Endodermal cell (in vitro differentiated cells): ENCODE measurements at places on chromosomes 2 and 18. TPM values are rescaled to one million over a fixed set of nuclear protein-coding genes. Genes with fewer than 3 reads are reported as not detected.

GRCh38 chr2:79832511-79833234 is 319.8 kb downstream of the CTNNA2 start:
- DNase-seq = peak; percentile 54

Gene GRB14
- total RNA-seq = 12.5 and 16.5 TPM in 2 replicates

Gene ERLEC1
- 33.4 and 34.6 TPM in 2 replicates for total RNA-seq

DNA sequence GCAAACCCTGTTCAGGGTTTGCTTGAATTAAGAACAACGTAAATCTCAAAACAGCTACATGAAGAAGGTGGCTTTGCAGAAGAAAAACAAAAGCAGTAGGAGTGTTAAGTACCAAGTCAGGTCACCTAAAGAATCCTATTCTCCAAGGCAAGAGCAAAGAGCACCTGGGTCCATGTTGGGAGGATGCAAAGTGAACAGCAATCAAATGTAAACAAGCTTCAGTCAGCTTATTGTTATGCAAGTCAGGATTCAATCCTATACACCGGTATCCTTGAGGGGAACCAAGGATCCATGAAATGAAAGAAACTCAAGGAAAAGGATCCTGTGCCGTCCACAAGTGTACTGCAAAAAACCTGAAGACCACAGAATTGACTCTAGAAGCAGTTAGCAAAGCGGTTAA is 261.0 kb upstream of the DDX18 start:
- no peak for DNase-seq

Gene BCL2
- total RNA-seq = 1.4 to 2.3 TPM (median 1.5 TPM) in 3 replicates

GRCh38 chr2:239903803-239904202 is 121.3 kb downstream of the NDUFA10 start:
- peak; percentile 29 for DNase-seq

Gene HOXD8
- total RNA-seq = not detected in 2 replicates

GRCh38 chr18:24543795-24544498 is 83.5 kb downstream of the HRH4 start:
- DNase-seq = no peak

- peak; percentile 84 for DNase-seq
These were observed 153.5 kb downstream of the ARHGAP15 start for GRCh38 chr2:143282684-143283083.

GRCh38 chr2:58289029-58289428 is 47.9 kb upstream of the FANCL start:
- no peak for DNase-seq

Gene DCDC2C
- not detected in 2 replicates for total RNA-seq

Gene TCF7L1
- total RNA-seq = 69.4 to 90.6 TPM (median 71.9 TPM) in 3 replicates

DNA sequence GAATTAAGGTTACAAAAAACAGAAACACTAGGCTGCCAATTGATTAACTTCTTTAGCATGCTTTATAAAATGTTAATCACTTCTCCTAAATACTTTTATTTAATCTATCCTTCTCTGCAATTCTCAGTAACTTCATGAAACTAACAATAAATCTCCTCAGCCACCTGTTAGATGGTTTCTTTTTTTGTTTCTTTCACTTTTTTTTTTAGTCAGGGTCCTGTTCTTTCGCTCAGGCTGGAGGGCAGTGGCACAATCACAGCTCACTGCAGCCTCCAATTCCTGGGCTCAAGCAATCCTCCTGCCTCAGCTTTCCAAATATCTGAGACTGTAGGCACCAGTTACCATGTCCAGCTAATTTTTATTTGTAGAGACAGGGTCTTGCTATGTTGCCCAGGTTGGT is 213.4 kb upstream of the STK17B start:
- no peak for DNase-seq

- peak; percentile 29 for DNase-seq
These were observed 91.0 kb downstream of the DGKD start for GRCh38 chr2:233445152-233445830.

DNA sequence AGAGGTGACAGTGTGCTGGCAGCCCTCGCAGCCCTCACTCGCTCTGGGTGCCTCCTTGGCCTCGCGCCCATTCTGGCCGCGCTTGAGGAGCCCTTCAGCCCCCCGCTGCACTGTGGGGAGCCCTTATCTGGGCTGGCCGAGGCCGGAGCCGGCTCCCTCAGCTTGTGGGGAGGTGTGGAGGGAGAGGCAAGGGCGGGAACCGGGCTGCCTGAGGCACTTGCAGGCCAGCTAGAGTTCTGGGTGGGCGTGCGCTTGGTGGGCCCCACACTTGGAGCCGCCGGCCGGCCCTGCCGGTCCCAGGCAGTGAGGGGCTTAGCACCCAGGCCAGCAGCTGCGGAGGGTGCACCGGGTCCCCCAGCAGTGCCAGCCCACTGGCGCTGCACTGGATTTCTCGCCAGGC is 1480.9 kb upstream of the SLC39A10 start:
- no peak for DNase-seq

Gene ERBB4
- total RNA-seq = 133 and 158 TPM in 2 replicates

Gene UGT1A5
- total RNA-seq = not detected in 3 replicates

GRCh38 chr2:42256505-42256904 is 87.4 kb downstream of the EML4 start:
- DNase-seq = no peak

- DNase-seq = no peak
These were observed 55.6 kb downstream of the THADA start for GRCh38 chr2:43540021-43540779.

GRCh38 chr2:196159221-196159892 is 12.0 kb downstream of the STK17B start:
- DNase-seq = no peak

GRCh38 chr2:212745359-212745758 is 206.8 kb upstream of the ERBB4 start:
- no peak for DNase-seq

DNA sequence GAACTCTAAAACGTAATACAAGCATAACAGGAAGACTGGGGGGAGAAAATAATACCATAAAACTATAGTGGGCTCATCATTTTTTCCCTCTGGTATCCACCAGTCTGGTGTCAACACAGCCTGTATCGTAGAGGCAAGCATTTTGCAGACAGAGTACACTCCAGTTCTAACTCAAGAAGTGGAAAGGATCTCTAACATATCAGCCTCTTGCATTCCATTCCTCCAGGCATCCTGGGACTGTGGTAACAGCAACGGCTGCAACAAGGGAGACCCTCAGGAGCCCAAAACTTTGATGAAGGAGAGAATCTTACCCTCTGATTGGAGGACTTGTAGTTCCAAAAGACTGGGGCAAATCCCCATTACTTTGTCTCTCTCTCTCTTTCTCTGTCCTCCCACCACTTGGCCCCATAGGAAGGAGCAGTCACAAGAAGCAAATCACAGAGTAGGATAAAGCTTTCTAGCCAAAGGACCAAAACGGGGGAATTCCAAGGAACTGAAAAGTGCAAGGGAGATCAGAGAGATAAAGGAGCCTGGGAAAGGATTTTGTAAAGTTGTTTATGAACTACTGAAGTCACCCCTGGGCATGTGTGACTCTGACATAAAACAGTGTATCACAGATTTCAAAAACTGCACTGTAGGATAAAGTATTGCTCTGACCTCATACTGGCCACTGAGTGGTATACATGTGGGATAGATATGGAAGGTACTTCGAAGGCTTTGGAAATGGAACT is 11.9 kb downstream of the FRZB start:
- DNase-seq = no peak

GRCh38 chr2:190511104-190511503 is 23.4 kb downstream of the NEMP2 start:
- no peak for DNase-seq

DNA sequence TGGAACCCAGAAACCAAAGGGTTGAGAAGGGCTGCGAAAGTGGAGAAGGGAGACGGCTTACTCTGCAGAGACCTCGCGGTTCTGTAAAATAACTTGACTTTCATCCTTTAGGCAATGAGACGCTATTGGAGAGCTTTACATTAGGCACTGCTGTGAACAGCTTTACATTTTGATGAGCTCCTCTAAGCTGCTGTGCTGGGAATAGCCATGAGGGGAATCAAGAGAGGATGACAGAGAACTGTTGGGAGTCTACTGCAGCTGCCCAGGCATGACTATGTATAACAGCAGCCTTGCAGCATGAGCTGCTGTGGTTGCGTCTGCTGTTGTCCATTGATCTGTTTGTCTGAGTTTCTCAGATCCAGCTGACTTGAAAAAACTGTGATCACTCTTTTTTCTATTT is 310.8 kb upstream of the MAP2 start:
- DNase-seq = peak; percentile 61

DNA sequence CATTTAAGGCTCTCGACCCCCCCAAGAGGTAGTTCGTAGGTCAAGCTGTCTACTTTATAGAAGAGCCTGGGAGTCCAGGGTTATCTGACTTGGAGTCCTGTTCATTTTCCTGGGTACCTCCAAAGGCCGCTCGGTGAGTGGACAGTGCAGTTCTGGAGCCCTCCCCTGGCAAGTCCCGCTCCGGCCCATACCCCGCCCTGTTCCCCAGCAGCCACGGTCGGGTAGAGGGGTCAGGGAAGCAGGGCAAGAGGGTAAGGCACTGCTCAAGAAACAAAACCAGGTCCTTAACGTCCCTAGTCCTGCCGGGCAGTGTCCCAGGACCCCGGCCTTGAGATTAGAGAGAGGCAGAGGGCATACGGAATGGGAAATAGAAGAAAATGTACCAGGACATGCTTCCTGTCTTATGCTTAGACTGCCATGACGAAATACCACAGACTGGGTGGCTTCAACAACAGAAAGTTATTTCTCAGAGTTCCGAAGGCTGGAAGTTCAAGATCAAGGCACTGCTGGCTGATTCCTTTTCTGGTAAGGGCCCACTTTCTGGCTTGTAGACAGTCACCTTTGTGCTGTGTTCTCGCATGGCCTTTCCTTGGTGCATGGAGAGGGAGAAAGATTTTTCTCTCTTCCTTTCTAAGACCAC is 5.4 kb upstream of the HPCAL1 start:
- no peak for DNase-seq

DNA sequence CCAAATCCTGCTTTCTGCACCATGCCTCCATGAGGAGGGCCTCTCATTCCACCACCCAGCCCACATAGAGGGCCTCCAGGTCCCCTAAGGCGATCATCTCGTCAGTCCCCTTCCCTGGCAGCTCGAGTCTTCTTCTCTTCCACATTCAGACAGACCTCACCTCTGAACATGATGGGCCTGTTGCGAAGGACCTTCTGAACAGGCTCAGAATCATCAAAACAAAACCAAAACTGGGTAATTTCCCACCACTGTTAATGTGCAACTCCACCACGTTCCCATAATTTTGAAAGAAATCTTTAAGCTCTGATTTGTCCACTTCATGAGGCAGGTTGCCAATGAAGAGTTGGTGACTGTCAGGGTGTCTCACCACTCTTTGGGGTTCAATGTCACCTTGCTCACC is 20.4 kb downstream of the ZRANB3 start:
- DNase-seq = no peak

DNA sequence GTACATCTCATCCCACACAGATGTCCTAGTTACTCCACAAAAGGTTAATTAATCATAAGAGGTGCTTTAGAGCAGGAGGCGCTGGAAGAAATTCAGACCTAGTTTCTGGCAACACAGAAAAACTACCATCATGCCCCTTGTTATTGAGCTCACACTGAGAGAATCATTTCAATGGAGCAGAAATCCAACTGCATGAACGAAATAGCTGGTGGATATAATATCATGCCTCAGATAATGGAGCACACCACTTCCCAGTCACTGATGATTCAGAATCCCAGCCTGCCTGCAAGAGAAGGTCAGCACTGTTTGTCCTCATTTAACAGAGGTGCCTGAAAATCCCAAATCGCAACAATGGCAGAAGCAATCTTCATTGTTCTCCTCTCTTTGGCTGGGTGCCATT is 125.8 kb upstream of the CREB1 start:
- DNase-seq = no peak

DNA sequence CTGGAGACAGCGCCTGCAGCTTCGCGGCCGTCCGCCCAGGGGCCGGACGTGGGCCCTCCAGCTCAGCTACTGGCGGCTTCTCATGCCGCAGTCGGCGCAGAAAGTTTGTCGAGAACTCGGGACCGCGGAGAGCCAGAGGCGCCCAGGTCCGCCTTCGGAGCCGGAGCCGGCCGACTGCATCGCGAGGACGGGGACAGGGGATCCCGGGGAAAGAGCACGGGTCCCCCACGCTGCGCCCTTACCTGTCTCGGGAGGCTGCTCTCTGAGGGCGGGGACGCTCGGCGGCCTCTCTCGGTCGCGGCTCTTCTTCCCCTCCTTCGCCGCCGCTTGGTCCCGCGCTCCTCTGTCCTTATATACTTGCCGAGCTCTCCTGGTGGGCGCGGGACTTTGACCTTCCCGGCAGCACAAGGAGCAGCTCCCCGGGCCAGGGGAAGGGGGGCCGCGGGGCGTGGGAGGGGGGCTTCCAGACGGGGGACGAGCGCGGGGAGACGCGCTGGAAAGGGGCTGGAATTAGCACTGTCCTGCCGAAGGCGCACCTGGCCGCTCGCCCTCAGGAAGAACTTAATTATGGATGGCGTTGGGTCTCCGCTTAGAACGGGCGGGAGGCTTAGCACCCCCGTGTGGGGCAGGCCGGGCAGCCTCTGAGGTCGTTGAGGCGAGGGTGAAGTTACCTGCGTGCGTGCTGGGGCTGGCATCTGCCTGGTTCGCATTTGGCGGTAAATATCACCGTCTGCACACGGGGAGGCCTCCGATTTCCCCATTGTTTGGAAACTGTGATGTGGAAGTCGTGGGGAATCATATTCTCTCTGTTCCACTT is at the start of gene POMC:
POMC (minus strand) TSS at position 325 of the 817 bp plus-strand sequence. CDS start 3,808 bp downstream, outside the sequence.
- peak; percentile 86 for DNase-seq

GRCh38 chr18:12849548-12849947 is 34.5 kb downstream of the PTPN2 start:
- DNase-seq = no peak

Gene CROCC2
- total RNA-seq = not detected in 3 replicates

Gene SERPINB3
- total RNA-seq = 0.25 TPM in 1 of 2 replicates, not detected in the other

DNA sequence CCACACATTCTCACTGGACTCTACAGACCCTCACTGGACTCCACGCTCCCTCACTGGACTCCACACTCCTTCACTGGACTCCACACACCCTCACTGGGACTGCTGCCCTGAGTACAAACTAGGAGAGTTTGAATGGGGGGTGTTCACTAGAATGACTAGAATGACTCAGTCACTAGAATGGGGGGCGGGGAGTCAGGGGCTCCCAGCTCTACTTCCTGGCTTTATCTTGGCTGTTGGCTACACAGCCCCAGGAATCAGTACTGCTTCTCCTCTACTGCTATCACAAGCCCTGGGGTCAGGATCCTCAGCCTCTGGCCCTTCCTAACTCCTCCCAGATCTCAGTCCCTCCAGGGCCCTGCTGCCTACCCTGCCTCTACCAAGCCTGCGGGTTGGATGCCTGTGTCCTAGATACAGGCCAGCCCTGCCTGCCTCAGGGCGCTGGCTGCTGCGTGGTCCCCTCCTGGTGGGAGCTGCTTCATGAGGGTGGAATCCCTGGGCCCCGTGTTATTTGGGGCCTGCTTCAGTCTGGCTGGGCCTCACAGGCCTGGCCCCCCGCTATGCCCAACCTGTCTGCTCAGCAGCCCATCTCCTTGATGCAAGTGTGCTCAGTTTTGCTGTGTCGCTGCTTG is 7.8 kb downstream of the PTMA start:
- DNase-seq = peak; percentile 62
